ENCODE measurements at places on chromosomes 1 and 21.

DNA sequence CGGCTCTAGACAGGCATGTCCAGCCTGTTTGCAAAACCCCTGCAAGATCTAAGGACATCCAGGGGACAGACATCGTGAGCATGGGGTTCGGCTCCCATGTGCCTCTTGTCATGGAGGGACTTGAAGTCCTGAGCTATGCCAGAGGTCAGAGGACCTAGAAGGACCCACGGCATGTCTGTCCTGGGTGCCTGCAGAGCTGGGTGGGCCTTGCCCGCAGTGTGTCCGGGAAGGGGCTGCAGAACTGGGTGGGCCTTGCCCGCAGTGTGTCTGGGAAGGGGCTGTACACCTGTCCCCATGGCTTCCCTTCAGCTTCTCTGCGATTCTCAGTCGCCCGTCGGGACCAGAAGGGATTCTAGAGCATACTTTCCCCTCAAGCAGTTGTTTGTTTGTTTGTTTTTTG is 20.0 kb upstream of the TRAPPC10 start:
- no peak for DNase-seq

DNA sequence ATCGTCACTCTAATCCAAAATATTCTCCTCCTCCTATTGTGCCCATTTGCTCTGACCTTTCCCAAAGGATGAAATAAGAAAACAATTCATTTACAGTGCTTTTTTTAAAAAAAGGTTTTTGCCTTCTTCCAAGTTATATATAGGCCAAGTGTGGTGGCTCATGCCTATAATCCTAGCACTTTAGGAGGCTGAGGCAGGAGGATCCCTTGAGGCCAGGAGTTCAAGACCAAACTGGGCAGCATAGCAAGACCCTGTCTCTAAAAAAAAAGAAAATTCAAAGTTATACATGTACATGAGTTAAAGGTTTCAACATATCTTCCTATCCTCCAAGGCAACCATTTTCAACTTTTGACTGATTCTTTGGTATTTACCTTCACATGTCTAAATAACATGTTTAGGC is 10.1 kb upstream of the USP1 start:
- no peak for DNase-seq

GRCh38 chr1:182598296-182598695 is 5.9 kb downstream of the RGS16 start:
- no peak for DNase-seq

DNA sequence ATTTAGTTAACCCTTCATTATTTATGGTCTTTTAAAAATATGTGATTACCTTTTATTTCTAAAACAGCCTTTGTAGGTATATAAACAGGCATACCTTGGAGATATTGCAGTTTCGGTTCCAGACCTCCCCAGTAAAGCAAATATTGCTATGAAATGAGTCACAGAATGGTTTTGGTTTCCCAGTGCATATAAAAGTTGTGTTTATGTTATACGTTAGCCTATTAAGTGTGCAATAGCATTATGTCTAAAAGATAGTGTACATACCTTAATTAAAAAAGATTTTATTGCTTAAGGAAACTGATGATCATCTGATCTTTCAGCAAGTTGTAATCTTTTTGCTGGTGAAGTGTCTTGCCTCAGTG is 44.1 kb downstream of the XCL2 start:
- DNase-seq, result no peak

- no peak for DNase-seq
Measured at GRCh38 chr1:1183833-1184775, 10.4 kb downstream of the TTLL10 start.

DNA sequence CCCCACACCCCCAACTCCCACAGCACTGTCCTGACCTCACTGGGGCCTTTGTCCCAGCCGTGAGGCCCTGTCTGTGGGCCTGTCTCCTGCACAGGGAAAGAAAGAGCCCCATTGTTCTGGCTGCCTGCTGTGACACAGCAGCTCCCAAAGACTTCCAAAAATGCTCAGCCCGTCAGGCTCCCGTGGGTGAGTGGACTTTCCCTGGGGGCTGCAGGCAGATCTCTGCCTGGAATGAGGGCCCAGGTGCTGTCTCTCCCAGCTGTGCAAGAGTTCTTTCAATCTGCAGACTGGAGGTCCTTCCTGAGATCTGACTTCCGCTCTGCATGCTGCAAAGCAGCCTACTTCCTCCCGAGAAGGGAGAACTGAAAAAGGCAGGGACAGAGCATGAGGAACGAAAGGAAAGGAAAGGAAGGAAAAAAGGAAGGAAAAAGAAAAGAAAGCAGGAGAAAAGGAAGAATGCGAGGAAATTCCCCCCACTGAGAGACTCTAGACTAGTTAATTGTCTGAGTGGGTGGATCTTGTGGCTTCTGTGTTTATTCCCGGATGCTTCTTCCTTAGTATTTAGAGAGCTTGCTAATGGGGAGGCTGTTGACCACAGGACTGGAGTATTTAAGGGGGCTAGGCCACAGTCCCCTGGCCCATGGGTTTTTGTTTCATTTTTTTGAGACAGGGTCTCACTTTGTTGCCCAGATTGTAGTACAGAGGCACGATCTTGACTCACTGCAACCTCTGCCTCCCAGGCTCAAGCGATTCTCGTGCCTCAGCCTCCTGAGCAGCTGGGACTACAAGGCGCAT is 15.0 kb downstream of the NES start:
- DNase-seq, result no peak

DNA sequence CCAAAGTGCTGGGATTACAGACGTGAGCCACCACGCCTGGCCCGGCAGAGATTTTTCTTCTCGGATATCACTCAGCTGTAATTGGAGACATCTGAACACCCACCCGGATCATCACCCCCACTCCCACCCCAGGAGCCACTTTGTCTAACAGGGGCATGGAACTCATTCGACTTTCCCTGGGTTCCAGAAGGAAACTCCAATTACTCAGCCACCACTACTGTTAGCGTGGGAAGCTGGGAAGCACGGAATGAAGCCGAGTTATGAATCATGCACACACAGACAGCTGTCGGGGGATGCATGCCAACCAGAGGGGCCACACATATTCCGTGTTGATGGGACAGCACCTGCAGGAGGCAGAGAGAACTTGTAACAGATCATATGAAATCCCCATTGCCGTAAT is 85.2 kb downstream of the HLCS start:
- DNase-seq, result no peak

DNA sequence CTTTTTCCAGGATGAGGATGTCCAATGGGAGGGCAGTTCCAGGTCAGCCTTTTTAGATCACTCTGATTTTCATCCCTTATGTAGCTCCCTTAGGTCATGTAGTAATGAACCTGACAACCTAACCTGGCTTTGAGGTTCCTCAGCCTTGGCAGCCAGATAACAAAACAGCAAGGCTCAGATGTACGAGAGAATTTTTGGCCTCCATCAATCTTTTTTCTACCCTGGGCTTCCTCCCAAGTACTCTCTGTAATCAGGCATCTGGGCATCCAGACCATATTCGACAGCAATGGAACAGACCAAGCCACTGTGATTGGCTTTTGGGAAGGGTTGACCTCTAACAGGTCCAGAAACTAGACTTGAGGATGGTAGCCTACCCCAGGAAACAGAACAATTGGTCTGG is 38.6 kb downstream of the KCNH1 start:
- no peak for DNase-seq

- DNase-seq, result no peak
Measured at GRCh38 chr1:153968408-153968807, 706 bp downstream of the CREB3L4 start.

DNA sequence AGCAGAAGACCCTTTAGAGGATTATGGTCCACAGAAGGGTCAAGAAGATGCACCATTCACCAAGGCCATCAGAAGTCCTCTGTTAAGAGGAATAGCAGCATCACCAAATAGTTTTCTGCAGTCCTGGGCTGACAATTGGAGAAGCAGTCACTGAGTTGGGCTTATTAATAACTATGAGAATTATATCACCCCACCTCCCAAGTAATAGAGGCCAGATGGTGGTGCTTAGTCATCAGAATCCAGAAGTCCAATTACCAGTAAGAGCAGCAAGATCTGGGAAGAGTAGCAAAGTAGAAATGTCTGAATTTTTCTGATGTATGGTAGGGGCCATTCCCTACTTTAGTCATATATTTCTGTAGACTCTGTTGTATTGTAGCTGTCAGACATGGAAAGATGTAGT is 6.1 kb upstream of the PSMA5 start:
- no peak for DNase-seq

- no peak for DNase-seq
Measured at GRCh38 chr21:20445971-20446370, 552.2 kb upstream of the NCAM2 start.

DNA sequence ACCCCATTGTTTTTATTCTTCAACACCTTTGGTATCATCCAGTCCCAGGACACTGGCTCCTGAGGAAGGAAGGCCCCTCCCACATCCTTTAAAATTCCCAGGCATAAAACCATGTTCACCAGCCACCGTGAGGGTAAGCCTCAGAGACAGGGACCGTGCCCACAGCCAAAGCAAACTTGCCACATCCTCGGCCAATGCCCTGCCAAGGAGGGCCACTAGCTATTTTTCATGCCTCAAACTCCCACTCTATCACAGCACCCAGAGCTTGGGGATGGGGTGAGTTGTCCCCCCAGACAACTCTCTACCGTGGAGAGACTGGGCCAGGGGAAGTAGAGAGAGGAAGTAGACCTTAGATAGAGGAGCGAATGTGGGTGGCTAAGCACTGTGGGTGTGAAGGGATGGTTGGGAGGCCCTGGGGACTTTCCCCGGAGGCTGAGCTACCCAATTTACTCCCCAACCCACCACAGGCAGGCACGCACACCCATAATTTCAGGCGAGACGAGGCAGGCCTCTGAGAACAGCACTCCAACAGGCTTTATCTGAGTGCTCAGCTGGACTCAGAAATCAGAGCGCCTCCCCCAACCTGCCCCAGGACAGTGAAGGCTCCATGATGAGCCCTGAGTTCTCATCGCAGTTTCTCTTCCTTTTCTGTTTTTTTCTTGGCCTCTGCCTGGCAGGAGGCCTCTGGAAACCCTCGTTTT is 15.9 kb upstream of the BTG2 start:
- DNase-seq, result peak; percentile 84

- no peak for DNase-seq
Measured at GRCh38 chr1:229086686-229087085, 184.2 kb upstream of the RAB4A start.

GRCh38 chr1:26785611-26786436 is 1.9 kb upstream of the PIGV start:
- no peak for DNase-seq

DNA sequence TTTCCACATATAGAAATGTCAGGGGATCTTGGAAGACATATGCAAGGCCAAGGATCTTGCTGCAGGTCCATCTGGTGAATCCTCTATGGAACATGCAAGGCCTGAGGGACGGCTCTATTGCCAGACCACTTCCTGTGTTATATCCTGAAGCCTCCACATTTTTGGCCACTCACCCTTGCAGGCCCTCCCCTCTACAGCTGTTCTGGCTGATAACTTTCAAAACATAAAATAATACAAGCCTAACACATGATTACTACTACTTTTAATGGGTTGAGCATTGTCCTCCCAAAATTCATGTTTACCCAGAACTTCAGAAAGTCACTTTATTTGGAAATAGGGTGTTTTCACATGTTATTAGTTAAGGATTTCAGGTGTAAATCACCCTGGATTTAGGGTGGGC is 18.5 kb upstream of the LYPLAL1 start:
- DNase-seq, result no peak

GRCh38 chr1:42358791-42359190 is 21.8 kb upstream of the RIMKLA start:
- no peak for DNase-seq

DNA sequence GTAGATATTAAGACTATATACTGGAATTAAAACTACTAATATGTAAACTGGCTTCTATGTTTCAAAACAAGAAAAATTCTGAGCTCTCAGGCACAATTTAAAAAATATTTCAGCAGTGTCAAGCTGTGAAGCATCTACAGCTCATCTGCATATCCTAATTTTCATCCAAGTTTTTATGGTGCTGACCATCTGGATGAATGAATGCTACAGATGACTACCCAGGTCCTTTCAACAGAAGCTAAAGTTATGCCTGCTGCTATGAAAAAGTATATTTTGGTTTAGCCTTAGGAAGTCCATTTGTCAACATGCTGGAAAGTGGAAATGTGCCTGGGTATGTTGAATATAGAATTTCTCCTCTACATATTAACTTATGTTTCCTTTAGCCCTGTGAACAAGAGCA is 206.9 kb downstream of the NEGR1 start:
- DNase-seq, result no peak

DNA sequence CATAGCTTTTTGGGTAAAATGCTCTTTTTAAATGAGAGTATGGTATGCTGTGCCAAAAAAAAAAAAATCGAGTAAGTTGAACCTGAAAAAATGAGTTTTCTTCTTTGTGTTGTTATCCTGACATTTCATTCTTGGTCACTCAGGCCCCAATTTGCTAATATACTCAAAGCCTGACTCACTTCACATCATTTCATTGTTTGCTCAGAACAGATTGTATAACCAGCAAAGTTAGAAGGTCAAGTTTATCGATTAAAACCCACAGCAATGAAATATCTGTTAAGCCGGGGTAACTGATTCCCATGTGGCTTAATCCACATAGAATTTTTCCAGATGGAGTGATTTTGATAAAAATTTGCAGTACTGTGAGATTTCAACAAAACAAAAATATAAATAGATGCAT is 363.7 kb downstream of the NEGR1 start:
- DNase-seq, result no peak

GRCh38 chr1:159881622-159882526 is 18.1 kb downstream of the CFAP45 start:
- DNase-seq, result peak; percentile 12

- DNase-seq, result no peak
Measured at GRCh38 chr21:29511096-29511495, 212.4 kb downstream of the BACH1 start.

GRCh38 chr1:54105080-54105479 is 47.7 kb downstream of the CDCP2 start:
- DNase-seq, result no peak

GRCh38 chr1:45412899-45413298 is 72.7 kb upstream of the MUTYH start:
- DNase-seq, result no peak

DNA sequence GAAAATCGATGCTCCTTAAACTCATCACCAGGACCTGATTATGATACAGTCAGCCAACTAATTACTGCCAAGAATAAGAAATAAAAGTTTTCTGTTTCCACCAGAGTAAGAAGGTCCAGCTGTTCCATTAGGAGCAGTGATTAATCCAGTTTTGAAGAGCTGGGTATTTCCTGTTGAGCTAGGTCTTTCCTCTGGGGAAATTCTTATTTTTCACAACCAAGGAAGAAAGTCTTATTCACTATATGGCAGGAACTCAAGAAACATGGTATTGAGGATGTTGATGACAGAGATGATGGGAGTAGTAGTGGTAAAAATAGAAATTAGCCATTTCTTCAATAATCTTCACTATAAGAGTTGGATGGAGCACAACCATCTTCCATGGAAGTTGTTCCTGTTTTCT is 374.6 kb upstream of the RUNX1 start:
- no peak for DNase-seq

DNA sequence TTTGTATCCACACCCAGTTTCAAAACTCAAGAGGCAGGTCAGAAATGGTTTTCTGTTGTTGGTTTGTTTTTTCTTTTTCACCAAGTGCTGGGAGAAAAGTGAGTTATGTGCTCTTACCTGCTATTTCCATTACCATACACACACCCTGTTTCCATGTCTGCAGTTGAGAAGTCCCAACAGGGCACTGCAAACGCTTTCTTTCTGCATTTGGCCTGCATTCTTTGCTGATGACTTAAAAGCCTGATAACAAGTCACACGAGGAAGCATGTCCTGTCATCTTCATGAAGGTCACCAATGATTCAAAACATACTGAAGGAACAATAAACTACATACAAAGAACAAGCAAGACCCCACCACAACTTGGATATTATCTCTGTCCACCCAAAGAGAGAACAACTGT is 24.8 kb upstream of the KCNE1 start:
- DNase-seq, result no peak

All from stimulated activated CD4-positive, alpha-beta T cell treated with anti-CD3 and anti-CD28 coated beads, Interleukin-4, amount 100 ng/mL, for 1 hour (primary cell).